ENCODE measurements at places on chromosomes 7 and 10.
A peak's percentile ranks its signal among the peaks of the same experiment; 100 is the strongest.

GRCh38 chr10:124239696-124240095, 146.3 kb upstream of the CHST15 start:
- DNase-seq, result no peak

DNA sequence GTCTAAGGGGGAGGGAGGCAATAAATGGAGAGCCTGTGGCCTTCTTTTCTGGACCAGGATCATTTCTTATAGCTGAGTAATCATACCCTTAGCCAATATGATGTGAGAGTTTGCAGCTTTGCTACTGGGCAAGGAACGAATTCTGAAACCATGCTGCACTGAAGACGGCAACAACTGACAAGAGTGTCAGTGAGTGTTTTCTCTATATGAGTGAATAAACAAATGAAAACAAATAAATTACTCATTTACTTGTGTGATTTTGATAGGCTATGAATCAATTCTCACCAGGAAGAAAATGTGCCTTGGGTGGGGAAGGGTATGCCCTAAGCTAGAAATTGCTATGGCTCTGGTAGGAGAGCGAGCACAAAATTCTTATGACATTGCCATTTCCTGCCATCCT, 79.4 kb upstream of the LRRN3 start:
- peak; percentile 38 for DNase-seq

GRCh38 chr7:112410092-112410491, 40.2 kb upstream of the IFRD1 start:
- DNase-seq, result no peak

GRCh38 chr7:83876593-83876992, 227.7 kb upstream of the SEMA3E start:
- peak; percentile 12 for DNase-seq

GRCh38 chr10:90871766-90872647, at the start of gene RPP30:
RPP30 (plus strand) TSS chr10:90871974; CDS start chr10:90871987, 13 bp downstream.
- peak; percentile 90 for DNase-seq

GRCh38 chr10:80281292-80281691, 8.2 kb downstream of the MAT1A start:
- no peak for DNase-seq

Data from iris pigment epithelial cell (primary cell).